ENCODE measurements at places on chromosomes 11 and 22. TPM values are rescaled to one million over a fixed set of nuclear protein-coding genes. Genes with fewer than 3 reads are reported as not detected.
A peak's percentile ranks its signal among the peaks of the same experiment; 100 is the strongest.

DNA sequence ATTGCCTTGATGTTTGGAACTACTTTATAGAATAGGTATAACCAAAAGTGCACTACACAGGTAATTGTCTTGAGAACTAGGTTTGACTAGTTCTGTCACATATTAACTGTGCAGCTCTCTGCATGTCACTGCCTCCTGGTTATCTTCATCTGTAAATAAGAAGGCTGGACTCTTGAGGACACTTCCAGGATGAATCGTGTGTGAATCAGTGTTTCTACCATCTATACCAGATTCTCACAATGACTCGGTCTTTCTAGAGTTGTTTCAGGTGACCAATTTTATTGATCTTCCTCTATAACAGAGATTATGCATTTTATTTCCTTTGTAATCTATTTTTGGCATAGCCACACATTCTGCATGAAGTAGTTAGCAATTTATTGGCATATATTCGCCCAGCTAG is 1181.0 kb upstream of the TENM4 start:
- DNase-seq = no peak

DNA sequence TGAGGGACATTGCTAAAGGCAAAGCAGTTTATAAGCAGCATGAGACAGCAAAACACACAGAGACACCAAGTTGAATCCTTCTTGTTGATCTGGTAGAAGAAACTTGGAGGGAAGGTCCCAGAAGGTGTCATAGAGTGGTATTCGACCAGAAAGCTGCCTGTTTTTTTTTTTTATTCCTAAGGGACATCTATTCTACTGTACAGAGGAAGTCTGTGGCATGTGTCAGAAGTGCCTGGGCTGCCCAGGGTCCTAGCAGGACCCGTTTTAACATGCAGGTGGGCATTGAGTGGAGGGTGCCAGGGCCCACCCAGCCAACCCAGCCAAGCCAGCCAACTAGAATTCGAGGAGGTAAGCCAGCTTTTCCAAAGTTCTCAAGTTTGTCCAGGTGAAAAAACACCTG is 68.0 kb upstream of the ATXN10 start:
- DNase-seq = no peak

DNA sequence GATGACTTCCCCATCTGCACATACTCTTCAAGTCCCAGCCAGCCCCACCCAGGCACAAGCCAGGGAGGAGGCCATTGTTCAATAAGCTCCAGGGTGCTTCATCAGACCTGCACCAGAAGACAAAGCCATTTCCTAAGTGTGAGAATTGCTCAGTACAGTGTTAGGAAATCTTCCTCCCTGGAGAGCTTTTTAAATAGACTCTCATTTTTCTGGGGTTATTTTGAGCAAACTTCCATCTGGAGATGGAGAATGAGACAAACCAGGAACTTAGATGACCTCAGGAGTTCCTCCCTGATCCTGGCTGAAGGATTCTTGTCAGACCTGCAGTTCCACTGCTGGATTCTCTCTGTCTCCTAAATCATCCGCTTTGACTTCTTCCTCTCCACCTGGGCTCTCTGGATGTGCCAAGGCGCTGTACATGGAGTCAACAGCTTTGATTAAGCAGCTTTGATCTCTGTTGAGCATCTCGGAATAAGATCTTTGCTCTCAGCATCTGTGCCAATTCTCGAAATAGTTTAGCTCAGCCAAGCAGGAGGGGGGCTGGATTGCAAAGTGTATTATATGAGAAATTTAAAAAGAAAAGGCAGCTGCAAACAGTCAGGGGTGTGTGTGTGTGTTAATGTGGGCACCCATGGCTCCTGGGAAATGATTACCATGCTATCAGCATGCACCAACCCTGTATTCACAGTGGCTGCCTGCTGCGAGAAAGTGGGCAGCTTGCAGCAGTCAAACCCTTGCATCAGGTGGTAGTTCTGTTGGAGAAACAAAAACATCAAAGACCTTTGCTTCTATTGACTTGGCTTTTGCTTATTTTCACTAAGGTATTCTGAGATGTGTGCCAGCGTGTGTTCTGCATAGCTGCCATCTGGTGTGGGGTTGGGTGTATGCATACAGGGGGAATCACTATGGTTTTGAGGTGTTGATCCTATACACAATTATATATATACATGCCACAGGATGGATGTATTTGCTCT is 70.2 kb upstream of the NAV2 start:
- DNase-seq = peak; percentile 76

DNA sequence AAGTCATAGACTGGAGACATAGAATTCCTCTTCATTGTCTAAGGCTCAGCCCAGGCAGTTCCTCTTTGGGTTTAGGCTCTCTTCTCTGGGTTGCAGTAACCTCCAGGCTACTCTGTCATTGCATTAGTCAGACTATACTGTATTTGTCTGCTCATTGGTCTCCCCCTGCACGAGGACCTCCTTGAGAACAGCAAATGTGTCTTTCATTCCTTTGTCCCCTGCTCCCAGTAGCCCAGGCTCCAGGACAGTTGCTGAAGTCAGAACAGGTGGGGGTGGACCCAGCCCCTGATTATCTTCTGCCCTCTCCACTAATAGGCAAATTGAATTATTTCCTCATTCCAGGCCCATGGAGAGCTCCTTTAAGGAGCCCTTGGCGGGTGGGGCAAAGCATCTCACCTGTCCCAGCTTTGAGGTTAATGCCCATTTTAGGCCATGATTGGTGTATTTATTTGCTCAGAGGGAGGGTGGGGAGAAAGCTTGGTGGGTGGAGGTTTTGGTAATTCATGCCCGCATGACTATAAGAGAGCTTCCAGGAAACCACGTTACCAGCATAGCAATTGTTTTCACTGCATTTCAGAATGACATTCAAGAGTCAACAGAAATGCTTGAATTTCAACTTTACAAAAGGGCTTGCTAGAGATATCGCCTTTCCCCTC is 40.9 kb downstream of the NAV2 start:
- DNase-seq = no peak

- no peak for DNase-seq
These were observed 62.1 kb downstream of the TCF20 start for GRCh38 chr22:42208362-42208761.

DNA sequence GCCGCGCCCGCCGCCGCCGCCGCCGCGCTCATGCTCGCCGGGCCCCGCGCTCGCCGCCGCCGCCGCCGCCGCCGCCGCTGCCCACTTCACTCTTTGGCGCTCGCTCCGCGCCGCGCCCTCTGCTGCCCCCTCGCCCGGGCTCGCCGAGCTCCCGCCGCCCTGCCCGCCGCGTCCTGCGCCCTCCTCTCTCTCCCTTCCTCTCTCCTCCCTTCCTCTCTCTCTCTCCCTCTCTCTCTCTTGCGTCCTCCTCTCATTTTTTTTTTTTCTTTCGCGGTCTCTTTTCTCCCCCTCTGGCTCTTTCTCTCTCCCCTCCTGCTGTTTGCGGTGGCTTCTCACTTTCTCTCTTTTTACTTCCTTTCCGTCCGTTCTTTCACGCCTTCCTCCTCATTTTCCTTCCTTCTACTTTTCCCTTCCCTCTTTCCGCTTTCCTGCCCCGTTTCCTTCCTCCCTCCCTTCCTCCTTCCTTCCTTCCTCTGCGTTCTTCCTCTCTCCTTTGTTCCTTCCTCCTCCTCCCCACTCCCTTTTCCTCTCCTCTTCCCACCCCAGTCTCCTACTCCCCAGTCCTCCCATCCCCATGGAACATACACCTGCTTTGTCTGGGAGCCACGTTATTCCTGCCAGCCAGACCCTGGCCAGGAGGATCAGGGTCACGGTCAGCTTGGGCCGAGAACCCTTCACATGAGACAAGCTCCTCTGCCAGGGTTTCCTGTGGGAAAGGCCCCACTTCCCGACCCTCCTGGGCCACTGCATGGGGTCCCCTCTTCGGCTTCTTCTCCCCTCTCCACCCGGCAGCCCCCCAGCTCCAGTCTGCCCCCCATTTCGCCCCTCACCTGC is 19.3 kb upstream of the SHISAL1 start:
- DNase-seq = peak; percentile 47

- peak; percentile 45 for DNase-seq
These were observed 1.9 kb downstream of the CHRM4 start for GRCh38 chr11:46389450-46390330.

- DNase-seq = no peak
These were observed 808.0 kb upstream of the CCDC179 start for GRCh38 chr11:23668324-23668723.

- DNase-seq = no peak
These were observed 10.6 kb downstream of the CDPF1 start for GRCh38 chr22:46239261-46240048.

The HEPACAM gene
- total RNA-seq = not detected

The PISD gene
- total RNA-seq = 25.5 TPM

The MFNG gene
- 0.36 TPM for total RNA-seq

The SIDT2 gene
- 8.6 TPM for total RNA-seq

Measured in fibroblast of the aortic adventitia (primary cell).